Spinal cord (tissue), 10 donors: ENCODE measurements at places on chromosomes 5 and 9.

- DNase-seq: no peak
- H3K4me3 ChIP-seq: no peak overlapping the region
- no peaks in the 10 kb centered on the region for H3K4me1 ChIP-seq
- H3K27me3 ChIP-seq: no peaks in the 10 kb centered on the region
- H3K36me3 ChIP-seq: no peaks in the 10 kb centered on the region
These were observed 60.2 kb downstream of the OSTF1 start for GRCh38 chr9:75148561-75148960.

GRCh38 chr9:89532478-89532877 is 34.6 kb upstream of the SEMA4D start:
- H3K36me3 ChIP-seq: no peaks in the 10 kb centered on the region
- H3K4me1 ChIP-seq: peaks cover 33% of the 10 kb centered on the region
- DNase-seq: no peak
- no peak overlapping the region for H3K27ac ChIP-seq
- H3K27me3 ChIP-seq: no peaks in the 10 kb centered on the region

- no peaks in the 10 kb centered on the region for H3K36me3 ChIP-seq
- peaks cover 17% of the 10 kb centered on the region for H3K27me3 ChIP-seq
- H3K4me1 ChIP-seq: no peaks in the 10 kb centered on the region
- DNase-seq: no peak
These were observed 52.3 kb upstream of the TBCA start for GRCh38 chr5:77828445-77828844.

GRCh38 chr5:74919041-74919440 is 52.9 kb upstream of the FAM169A start:
- H3K27me3 ChIP-seq: no peaks in the 10 kb centered on the region
- H3K4me1 ChIP-seq: no peaks in the 10 kb centered on the region
- no peak for DNase-seq
- no peak overlapping the region for H3K27ac ChIP-seq

- H3K27me3 ChIP-seq: no peaks in the 10 kb centered on the region
- no peak overlapping the region for H3K27ac ChIP-seq
These were observed 47.7 kb downstream of the MAPKAP1 start for GRCh38 chr9:125659201-125659840.
